Activated CD8-positive, alpha-beta memory T cell treated with anti-CD3 and anti-CD28 coated beads for 1 hour (primary cell): ENCODE measurements at places on chromosomes 4 and X.

- DNase-seq, result no peak
Measured at GRCh38 chr4:139454111-139455045, at the start of gene RAB33B. Gene RAB33B (plus strand): TSS chr4:139454121. CDS start chr4:139454196, 75 bp downstream.

DNA sequence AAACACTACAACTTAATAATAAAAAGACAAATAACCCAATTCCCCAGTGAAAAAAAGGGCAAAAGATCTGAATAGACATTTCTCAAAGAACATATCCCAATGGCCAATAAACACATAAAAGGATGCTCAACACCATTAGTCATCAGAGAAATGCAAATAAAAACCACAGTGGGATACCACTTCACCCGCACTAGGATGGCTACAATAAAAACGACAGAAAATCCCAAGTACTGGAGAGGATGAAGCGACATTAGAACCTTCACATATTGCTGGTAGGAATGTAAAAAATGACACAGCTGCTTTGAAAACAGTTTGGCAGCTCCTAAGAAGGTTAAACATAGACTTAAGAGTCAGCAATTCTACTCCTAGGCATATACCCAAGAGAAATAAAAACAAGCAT lies 140.6 kb upstream of the ARX start:
- DNase-seq, result no peak

GRCh38 chr4:3043282-3044020 lies 30.9 kb downstream of the HTT-AS start:
- DNase-seq, result no peak

DNA sequence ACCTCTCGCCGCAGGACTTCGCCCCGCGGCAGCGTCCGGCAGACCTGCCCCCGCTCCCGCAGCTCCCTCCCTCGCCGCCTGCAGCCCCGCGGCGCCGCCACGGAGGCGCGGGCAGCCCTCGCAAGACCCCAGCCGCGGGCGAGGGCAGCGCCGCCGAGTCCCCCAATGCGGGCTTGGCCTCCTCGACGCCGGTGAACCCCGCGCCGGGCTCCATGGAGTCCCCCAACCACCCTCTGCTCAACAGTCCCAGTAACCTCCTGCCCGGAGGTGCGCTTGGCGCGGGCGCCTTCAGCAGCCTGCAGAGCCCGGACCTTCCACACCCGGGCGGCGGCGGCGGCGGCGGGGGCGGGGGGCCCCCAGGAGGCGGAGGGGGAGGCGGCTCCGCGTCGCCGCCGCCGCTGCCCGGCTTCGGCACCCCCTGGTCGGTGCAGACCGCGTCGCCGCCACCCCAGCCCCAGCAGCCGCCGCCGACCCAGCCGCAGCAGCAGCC lies 1.2 kb downstream of the CPEB2 start:
- peak; percentile 43 for DNase-seq

DNA sequence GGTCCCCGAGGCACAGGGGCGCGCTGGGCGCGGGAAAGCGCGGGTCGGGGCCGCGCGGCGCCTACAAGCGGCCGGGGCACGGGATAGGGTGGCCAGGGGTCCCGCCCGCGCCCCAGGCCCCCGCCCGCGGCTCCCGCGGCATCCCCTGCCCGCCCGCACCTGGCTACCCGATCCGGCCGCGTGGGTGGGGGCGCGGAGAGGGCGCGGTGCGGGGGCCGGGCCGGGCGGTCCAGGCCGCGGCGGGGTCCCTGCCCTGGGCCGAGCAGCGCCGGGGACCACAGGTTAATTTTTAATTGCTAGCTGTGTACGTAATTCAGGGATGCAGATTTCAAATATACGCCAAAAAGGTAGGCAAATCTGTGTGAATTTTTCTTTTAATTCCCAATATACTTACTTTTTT lies 44.3 kb upstream of the FAM47C start:
- DNase-seq, result no peak

GRCh38 chrX:48667509-48667908 lies 16.1 kb upstream of the WAS start:
- no peak for DNase-seq

DNA sequence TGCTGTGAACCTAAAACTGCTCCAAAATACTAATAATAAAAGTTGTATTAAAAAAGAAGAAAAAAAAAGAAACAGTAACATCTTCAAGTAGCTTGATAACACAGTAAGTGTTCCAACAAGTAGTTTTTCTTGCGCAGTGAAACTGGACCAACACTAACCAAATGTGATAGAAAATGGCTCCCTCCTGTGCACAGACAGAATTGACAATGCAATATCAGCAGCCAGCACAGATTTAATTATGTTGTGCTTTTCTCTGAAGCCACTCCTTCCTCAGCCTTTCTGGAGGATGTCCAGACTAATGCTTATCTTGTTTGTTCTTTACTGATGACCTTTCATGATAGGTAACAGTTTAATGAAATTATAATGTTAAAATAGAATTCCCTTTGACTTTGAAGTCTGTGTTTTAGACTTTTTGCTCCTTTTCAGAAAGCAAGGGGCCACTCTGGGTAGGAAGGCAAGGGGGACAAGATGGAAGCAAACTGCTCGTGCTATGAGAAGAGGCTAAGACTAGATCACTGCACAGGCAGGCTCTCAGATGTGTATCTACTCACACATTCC lies 147.1 kb upstream of the RPL34 start:
- DNase-seq, result no peak
